ENCODE measurements at places on chromosomes 12 and 14.
A peak's percentile ranks its signal among the peaks of the same experiment; 100 is the strongest.

GRCh38 chr14:53952533-53952932 lies 4.1 kb downstream of the BMP4 start:
- no peak for DNase-seq

- peak; percentile 26 for DNase-seq
These were observed 19.5 kb downstream of the TMED10 start for GRCh38 chr14:75156901-75157300.

- no peak for DNase-seq
These were observed 362.7 kb upstream of the SFSWAP start for GRCh38 chr12:131348231-131348630.

DNA sequence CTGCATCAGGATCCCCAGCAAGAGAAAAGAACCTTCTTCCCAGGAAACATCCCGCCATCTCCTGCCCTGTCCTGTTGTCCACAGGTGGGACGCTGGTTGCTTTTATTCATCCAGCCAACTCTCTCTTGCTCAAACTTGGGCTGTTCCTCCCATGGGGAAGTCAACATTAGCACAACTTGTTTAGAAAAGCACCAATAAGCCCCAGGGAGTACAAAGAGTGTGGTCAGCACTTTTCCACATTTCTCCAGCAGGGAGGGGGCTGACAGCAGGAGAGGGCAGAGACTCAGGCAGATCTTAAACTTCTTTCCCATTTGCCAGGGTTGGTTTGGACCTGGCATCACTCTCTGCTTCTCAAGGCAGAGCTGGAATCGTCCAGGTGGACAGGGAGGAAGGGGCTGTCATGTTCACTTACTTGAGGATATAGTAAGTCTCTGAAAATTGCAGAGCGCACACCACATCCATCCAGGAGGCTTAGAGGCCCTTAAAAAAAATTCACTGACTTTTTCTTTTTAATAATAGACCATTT lies 74.9 kb downstream of the RBM19 start:
- DNase-seq: no peak

GRCh38 chr12:65334521-65334920 lies 56.0 kb downstream of the MSRB3 start:
- no peak for DNase-seq

DNA sequence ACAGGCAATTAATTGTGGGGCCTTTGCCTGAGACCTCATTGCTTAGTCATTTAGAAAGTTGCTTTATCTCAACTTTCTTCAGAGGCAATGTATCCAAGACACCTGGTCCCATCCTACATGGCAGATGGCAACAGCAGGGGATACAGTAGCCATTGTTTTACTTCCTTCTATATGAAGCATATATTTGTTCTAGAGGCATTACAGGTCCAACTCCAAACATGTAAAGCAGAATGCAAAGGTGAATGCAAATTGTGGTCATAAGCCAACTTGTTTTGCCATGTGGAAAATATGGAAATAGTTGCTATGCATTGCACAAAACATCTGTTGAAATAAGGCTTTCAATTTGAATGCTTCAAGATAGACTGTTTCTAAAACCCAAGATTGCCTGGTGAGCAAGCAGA lies 109.8 kb upstream of the BCAT1 start:
- no peak for DNase-seq

GRCh38 chr14:57612946-57613345 lies 119.3 kb upstream of the CCDC198 start:
- no peak for DNase-seq

GRCh38 chr14:51398898-51399297 lies 158.9 kb downstream of the TMX1 start:
- no peak for DNase-seq

All from activated T-cell treated with anti-CD3 and anti-CD28 coated beads, Interleukin-2, amount 50 U/mL, for 72 hours (primary cell).